ENCODE measurements at places on chromosomes 11 and 22.

DNA sequence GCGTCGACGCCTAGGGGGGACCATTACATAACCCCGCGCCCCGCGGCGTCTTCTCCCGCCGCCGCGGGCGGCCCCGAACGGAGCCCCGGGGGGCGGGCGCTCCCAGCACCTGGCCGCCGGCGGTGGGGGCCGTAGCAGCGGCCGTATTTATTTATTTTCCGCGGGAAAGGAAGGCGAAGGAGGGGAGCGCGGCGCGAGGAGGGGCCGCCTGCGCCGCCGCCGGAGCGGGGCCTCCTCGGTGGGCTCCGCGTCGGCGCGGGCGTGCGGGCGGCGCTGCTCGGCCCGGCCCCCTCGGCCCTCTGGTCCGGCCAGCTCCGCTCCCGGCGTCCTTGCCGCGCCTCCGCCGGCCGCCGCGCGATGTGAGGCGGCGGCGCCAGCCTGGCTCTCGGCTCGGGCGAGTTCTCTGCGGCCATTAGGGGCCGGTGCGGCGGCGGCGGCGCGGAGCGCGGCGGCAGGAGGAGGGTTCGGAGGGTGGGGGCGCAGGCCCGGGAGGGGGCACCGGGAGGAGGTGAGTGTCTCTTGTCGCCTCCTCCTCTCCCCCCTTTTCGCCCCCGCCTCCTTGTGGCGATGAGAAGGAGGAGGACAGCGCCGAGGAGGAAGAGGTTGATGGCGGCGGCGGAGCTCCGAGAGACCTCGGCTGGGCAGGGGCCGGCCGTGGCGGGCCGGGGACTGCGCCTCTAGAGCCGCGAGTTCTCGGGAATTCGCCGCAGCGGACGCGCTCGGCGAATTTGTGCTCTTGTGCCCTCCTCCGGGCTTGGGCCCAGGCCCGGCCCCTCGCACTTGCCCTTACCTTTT is at the start of gene EP300:
Gene EP300, plus strand, starts transcription at position 570 of the 795 bp plus-strand sequence. CDS start 413 bp downstream, outside the sequence.
- peak; percentile 85 for DNase-seq

DNA sequence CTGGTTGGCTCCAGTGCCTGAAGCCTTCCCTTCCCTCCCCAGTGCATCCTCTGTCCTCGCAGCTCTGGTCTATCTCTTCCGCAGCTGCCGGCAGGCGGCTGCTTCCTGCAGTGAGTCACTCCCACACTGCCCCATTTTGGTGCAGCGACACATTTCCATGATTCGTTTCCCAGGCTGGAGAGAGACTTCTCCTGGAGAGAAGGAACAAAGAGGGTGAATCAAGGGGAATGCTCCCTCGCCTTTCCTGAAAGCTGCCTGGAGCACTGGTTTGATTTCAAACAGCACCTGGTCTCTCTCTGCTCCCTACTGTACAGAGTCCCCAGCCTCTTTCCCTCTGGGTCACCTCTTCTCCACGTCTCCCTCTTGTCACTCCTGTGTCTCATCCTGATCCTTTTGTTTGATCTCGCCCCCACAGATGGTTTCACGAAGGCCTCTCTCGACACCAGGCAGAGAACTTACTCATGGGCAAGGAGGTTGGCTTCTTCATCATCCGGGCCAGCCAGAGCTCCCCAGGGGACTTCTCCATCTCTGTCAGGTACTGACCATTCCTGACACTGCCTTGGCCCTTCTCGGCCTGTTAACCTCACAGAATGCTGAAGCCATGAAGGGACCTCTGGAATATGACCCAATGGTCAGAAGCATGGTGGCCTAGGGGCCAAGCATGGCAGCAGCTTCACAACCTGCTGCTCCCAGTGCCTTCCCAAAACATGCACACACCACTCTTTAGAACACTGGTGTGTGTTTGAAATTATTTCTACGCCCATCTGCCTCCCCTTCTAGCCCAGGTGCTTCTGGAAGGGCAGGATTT is at the start of gene TMA7B:
Gene TMA7B, plus strand, starts transcription at position 758 of the 808 bp plus-strand sequence. CDS start 3,978 bp downstream, outside the sequence.
- DNase-seq = no peak

DNA sequence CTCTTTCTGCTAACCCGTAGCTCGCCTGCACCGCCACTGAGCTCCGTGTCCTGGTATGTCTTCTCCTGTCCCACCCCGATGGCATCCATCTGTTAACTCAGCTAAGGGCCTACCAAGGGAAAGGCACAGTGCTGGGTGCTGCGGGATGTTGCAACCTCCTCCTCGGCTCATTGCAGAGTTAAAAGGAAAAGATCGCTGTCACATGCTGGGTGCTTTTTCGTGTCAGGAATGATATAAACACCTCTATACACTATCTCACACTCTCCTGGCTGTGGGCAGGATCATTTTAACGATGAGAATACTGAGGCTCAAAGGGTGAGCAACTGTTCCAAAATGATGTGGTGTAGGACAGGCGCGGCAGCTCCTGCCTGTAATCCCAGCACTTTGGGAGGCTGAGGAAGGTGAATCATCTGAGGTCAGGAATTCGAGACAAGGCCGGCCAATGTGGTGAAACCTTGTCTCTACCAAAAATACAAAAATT is 10.1 kb downstream of the TXN2 start:
- DNase-seq = no peak

DNA sequence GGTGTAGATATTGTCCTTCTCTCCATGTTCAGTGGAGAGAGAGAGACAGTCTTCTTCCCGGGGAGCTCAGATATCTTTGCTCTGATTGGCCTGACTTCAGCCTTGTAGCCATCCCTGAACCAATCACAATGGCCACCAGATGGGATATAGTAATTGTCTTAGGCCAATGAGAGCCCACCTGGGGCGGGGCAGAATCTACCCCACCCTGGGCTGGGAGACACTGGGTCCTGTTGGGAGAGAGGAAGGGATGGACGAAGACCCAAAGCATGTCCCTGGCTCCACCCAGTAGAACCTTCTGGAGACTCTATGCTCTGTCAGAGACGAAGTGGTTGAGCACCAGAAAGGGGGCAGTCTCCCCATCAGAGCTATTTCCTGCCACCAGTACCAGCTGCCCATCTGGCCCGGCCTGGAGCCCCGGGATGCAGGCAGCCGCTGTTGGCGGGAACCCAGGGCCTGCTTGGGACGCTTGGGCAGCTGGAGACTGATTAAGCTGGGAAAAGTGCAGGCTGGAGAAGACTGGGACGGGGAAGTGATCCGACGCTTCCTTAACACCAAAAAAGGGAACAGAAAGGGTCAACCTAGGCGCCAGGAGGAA is 31.6 kb upstream of the CBX7 start:
- no peak for DNase-seq

DNA sequence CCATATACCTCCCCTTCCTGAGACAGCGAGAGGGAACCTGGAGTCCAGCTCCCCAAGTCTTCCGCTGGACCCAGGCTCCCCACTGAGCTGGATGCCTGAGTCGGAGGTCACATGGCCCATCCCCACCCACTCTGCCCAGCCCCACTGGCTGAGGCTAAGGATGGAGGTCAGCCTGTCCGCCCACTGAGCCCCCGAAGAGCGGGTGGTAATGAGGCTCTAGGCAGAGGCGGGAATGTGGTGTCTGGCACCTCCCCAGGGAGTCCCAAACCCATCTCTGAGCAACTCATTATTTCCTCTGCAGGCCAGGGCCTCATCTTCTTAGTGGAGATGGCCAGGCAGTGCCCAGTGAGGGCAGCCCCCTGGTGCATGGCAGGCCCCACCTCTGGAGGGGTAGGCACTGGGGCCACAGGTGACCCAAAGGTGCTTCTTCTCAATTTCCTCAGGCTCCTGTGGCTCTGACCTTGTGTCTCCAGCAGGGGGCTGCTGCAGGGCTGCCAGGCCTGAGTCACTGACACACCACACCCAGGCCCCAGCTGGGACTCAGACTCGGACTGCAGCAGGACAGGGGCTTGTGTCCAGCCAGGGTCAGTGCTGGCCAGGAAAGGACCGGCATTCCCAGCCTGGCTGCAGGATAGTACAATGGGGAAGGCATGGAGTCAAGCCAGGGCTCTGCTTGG is 10.2 kb upstream of the PDE2A start:
- DNase-seq = no peak

- DNase-seq = no peak
These were observed 23.6 kb upstream of the LMO2 start for GRCh38 chr11:33915526-33915925.

- DNase-seq = peak; percentile 29
These were observed 144.8 kb downstream of the CRYBB2 start for GRCh38 chr22:25364281-25364680.

GRCh38 chr22:46848197-46848596 is 85.7 kb downstream of the TBC1D22A start:
- DNase-seq = no peak

- DNase-seq = no peak
These were observed 529.5 kb downstream of the ETS1 start for GRCh38 chr11:128057786-128058395.

DNA sequence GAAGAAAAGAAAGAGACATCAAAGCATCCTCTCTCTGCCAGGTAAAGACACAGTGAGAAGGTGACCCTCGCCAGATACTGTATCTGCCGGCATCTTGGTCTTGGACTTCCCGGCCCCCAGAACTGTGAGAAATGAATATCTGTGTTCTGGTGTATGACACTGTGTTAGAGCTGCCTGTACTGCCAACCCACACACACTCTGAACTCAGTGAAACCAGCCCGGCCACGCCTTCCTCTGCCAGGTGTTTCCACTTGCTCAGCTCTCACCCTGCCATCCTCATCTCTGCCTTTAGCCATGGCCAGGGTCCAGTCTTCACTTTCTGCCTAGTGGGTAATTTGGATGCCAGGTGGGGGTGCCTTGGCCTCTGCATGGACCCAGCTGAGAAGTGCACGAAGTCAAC is 24.0 kb downstream of the CBX7 start:
- no peak for DNase-seq

- no peak for DNase-seq
These were observed 556 bp downstream of the CRYBB2 start for GRCh38 chr22:25219948-25220442.

- DNase-seq = no peak
These were observed 11.6 kb downstream of the SREBF2 start for GRCh38 chr22:41844513-41844912.

DNA sequence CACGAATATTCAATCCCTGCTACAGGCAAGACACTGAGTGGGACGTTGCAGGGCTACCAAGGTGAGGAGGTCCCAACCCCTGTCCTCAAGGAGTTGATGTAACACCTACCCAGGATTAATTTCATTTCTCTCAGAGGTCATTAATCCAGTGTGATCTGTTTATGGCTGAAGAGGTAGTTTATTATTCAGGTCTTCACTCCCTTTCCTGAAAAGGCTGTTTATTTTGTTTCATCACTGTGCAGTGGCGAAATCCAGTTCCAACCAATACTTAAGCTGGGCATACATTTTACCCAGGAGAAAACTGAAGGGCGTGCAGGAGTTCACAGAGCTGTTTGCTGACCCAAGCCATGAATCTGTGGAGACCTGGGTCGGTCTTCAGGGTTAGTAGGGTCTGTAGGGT is 2.7 kb upstream of the PTPRJ start:
- no peak for DNase-seq

DNA sequence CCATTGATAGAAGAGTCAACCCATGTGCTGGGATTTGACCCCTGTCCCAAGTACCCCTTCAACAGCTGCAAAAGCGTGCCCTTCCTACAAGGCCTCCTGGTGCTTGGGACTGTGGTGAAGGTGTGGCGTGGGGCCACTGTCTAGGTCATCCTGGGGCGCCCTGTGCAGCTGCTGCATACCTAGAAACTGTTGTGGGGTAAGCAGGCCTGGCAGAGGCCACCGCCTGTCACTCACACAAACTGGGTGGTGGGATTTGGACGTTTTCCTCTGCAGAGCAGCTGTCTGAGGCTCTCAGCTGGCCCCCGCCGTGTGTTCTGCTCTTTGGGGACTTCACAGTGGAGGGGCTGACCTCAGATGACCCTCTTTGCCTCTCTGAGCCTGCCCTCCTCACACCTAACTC is 69.7 kb downstream of the SCN3B start:
- DNase-seq = no peak

DNA sequence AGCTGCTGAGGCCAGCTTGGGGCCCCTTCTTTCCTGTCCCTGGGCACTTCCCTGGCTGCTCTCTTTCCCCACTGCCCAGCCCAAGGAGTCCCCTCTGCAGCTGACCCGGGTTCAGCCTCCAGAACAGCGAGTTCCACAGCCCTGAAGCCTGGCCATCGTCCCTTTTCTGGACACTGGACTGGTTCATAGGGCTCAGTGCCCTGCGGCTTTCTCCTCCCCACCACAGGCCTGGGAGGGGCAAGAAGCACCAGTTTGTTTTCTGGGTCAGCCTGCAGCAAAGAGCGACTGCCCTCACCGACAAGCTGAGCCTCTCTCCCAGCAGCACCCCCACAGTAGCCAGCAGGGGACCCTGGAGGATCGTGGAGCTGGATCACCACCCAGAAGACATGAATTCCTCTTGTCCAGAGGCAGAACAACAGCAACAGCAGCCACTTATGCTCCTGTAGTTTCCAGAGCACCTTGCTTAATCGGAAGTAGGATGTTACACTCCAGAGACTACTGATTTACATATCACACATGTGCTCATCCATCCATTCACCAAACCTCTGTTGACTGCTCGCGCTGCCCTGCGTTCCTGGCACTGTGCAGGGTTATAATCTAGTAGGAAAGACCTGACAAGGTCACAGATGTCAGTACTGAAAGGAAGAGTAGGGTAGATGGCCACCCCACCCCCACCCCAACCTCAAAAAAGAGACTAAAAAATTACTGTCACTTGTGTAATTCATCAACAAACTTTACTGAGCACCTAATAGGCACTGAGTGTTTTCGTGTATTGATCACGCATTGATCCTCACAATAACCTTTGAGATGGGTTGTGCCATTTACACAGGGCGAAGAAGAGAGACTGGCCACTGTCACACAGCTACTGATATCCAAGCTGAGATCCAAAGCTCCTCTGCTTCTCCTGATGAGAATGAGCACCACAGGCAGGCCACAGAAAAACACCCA is 13.0 kb upstream of the CXCR5 start:
- DNase-seq = no peak

DNA sequence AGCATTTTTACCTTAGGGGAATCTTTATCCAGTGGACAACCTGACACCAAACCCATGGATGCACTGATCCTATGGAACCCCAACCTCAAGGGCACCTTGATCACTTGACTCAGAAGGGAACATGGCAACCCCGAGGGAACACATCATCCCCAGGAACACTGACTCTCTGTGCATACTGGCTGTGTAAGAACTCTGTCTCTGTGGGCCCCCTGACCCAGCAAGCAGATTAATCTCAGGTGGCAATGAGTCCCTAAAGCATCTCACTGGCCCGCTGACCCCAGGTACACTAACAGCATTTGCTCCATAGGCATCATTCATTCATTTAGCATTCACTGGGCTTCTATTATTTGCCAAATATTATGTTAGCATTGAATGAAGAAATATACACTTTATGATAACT is 16.9 kb downstream of the EIF3F start:
- DNase-seq = no peak

GRCh38 chr11:19658344-19658743 is 54.3 kb upstream of the NAV2 start:
- no peak for DNase-seq

DNA sequence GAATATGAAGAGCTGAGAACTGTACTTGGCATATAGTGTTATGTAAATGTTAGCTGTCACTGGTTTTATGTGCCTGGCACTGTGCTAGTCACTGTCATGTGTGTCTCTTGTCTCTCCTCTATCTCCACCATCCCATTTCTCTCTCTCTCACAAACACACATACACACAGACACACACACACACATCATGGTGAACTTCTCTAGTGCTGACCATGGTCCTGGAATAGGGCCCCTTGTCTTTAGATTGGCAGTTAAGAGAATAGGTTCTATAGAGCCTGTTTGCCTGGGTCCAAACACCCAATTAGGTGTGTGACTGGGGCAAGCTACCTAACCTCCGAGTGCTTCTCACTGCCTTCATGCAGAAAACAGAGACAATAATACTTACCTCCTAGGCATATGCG is 109.7 kb upstream of the NARS2 start:
- no peak for DNase-seq

Measured in ovary (tissue), 10 donors.